ENCODE measurements at places on chromosomes 3 and 15. TPM values are rescaled to one million over a fixed set of nuclear protein-coding genes. Genes with fewer than 3 reads are reported as not detected.

The GPR62 gene
- 0.40 TPM for polyA plus RNA-seq

- no peak for DNase-seq
These were observed 15.8 kb upstream of the SEC11A start for GRCh38 chr15:84731774-84732173.

DNA sequence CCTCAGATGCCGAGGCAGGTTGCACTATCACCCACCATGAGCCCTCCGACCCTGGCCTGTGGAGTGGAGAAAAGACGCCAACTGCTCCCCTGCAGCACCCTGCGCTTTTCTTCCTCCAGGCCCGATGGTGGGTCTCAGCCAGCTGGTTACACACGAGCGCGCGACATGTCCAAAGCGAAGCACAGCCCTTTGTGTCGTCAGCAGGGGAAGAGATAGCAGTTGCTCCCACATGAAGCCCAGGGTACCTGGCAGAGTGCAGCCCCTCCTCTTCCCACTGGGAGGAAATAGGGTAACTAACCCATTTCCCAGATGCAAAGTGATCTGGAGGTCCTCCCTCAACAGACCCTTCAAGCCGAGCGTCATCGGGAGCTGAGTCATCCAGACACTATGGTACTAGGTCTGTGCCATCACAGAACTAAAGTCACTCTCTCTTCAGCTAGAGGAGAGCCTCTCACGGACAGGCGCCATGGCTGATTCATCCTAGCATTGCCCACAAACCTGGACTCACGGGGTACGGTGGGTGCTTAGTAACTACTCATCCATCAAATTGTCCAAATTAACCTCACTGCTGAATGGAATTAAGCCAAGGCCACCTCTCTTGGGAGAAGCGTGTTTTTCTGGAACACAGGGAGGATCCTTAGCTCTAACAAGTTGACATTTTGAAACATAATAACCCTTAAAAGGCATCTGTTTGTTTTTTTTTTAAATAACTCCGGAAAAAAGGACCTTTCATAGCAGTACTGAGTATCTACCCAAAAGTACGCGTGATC is 45.2 kb upstream of the BDH1 start:
- DNase-seq = no peak

GRCh38 chr15:38795471-38796245 is 231.0 kb upstream of the RASGRP1 start:
- no peak for DNase-seq

The SOX14 gene
- polyA plus RNA-seq = not detected

The IL12A gene
- 0.69 TPM for polyA plus RNA-seq

The CFAP100 gene
- polyA plus RNA-seq = 0.84 TPM

DNA sequence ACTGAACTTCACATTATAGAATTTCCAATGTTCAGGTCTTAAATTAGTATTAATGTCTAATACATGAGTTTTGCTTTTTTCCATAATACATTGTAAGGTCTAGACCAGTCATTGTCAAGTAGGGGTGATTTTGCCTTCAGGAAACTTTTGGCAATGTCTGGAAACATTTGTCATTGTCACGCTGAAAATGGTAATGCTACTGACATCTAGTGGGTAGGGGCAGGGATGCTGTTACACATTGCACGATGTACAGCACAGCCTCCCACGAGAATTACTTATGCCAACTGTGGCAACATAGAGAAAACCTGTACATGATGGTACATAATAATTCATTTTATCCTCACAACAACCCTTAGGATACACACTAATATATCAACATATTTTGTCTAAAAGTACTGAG is 384.1 kb downstream of the CADM2 start:
- DNase-seq = no peak

GRCh38 chr15:43469867-43470266 is 23.1 kb downstream of the TP53BP1 start:
- no peak for DNase-seq

The CCR5 gene
- polyA plus RNA-seq = 0.23 TPM

DNA sequence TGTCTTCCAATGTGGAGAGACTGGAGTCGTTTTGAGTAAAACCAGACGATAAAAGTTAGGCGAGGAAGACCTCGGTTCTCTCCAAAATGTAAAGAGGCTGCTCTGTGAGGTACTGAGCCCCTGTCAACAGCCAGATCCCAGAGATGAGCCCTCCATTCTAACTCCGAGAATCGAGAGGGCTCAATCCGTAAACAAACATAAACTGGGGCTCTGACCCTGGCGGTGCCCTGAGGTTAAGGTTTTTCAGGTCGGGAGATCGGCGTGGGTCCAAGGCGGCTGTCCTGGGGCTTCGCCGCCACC is 417 bp downstream of the TBCCD1 start:
- DNase-seq = no peak

- no peak for DNase-seq
These were observed 190.5 kb upstream of the NECTIN3 start for GRCh38 chr3:110881069-110881468.

DNA sequence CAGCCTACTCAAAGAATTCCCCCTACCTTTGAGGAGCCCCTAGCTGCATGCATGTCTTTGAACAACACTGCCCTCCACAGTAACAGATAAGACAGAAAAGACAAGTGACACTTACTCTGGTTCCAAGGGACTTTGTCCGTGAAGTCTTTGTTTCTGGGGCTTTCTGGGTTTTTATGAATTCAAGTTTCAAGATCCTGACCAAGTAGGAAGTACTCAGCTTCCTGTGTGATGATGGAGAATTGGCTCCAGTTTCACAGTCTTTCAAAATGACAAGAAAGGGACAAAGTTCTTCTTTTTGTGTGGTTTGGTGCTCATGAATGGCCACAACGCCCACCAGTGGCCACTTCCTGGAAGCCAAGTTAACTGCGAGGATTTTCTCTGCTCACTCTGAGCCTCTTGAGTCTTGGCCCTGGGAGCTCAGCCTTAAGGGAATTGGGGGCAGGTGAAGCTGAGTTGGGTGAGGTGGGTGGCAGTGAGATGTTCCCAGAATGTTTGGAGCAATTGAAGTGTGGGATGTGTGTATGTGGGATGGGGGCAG is at the start of gene CCR1:
Gene CCR1, minus strand, starts transcription at position 147 of the 538 bp plus-strand sequence. CDS start 4,000 bp downstream, outside the sequence.
- DNase-seq = no peak

- no peak for DNase-seq
These were observed 7.1 kb downstream of the CRELD1 start for GRCh38 chr3:9940746-9941145.

The SNTN gene
- not detected for polyA plus RNA-seq

GRCh38 chr3:79199966-79200365 is 567.8 kb downstream of the ROBO1 start:
- DNase-seq = no peak

The CHRM5 gene
- 0.10 TPM for polyA plus RNA-seq

- DNase-seq = no peak
These were observed 87.4 kb upstream of the C15orf39 start for GRCh38 chr15:75114327-75114726.

DNA sequence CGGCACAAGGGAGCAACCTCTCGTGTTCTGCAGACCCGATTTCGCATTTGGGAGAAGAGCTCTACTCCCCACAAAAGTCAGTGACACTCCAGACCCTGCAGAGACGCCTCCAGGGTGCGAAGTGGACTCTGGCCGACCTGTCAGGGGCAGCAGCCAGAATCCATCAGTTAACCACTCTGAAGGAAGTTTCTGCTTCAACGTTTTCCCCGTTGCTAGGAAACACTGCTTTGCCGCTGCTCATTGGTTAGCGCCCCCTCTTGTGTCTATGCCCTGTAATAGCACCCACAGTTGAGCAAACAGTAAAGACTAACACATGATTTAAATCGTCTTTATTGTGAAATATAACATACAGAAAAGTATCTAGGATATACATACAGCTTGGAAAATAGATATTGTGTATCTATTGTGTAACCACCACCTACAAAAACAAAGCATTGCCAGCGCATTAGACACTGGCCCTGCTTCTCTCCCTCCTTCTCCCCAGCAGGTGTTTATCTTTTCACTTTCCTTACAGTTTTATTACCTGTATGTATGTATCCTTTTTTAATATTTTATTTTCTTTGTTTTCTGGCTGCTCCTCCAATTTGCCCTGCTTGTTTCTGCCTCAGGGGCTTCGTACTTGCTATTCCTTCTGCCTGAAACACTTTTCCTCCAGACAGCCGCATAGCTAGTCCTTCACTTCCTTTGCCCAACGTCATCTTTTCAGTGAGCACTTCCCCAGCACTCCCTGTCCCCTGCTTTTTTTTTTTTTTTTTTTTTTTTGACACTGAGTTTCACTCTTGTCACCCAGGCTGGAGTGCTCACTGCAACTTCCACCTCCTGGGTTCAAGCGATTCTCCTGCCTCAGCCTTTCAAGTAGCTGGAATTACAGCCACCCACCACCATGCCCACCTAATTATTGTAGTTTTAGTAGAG is 38.8 kb downstream of the TMEM40 start:
- DNase-seq = peak; percentile 83
